ENCODE measurements at places on chromosomes 3 and 15. TPM values are rescaled to one million over a fixed set of nuclear protein-coding genes. Genes with fewer than 3 reads are reported as not detected.

ZBTB20 gene
- total RNA-seq, result 16.6 TPM

GRCh38 chr3:94171954-94172353, 109.1 kb downstream of the NSUN3 start:
- DNase-seq, result no peak

GRCh38 chr3:157094301-157094700, 65.6 kb downstream of the CCNL1 start:
- no peak for DNase-seq

- DNase-seq, result no peak
Measured at GRCh38 chr3:126371096-126371705, 14.0 kb upstream of the KLF15 start.

- DNase-seq, result no peak
Measured at GRCh38 chr15:73940061-73940981, 14.1 kb downstream of the LOXL1 start.

SLC22A13 gene
- 0.22 TPM for total RNA-seq

LAMB2 gene
- 445 TPM for total RNA-seq

DNA sequence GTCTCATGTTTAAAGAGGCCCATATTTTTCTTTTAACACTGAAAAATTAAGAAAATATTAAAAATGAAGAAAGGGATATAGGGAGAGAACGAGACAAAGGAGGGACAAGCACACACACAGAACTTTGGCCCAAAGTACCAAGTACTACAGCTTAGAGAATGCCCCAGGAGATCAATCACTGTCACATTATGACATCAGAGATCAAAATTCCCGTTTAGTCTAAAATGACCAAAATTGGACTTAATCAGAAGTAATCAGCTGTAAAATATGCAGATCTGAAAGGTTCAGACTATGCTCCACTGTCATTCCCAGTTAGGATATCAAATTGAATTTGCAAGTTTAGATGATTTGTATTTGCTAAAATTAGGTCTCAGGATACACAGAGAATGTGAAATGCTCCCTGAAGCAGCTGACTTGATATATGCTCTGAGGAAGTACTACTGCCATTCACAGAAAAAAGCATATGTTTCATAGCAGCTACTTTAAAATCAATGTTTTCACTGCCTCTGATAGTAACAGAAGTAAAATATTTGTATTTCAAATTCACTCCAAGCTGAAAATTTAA, 123.0 kb downstream of the PEAK1 start:
- DNase-seq, result no peak

- peak; percentile 44 for DNase-seq
Measured at GRCh38 chr3:178513546-178514380, 22.5 kb upstream of the KCNMB2 start.

DNA sequence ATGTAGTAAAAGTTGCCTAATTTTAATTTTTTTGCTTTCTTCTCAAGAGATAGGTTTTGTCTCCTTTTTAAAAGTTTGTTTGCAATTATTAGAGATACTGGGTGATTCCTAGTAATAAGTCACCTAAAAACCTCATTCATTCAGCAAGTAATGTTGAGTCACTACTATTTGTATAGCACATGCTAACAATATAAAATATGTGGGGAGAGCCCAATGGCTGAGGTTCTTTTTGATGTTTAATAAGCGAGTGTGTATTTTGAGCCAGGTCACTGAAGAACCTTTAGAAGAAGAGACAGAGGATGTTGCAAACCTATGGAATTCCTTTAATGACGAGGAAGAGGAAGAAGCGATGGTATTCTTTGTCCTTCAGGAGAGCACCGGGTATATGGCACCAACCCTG, 123.7 kb upstream of the CHRM5 start:
- no peak for DNase-seq

- no peak for DNase-seq
Measured at GRCh38 chr15:99399618-99400017, 148.3 kb downstream of the LRRC28 start.

RAB6B gene
- 2.0 TPM for total RNA-seq

GRCh38 chr15:46961795-46962194, 755.5 kb upstream of the SEMA6D start:
- DNase-seq, result peak; percentile 39

SENP8 gene
- 4.2 TPM for total RNA-seq

GTPBP8 gene
- total RNA-seq, result 19.2 TPM

DNA sequence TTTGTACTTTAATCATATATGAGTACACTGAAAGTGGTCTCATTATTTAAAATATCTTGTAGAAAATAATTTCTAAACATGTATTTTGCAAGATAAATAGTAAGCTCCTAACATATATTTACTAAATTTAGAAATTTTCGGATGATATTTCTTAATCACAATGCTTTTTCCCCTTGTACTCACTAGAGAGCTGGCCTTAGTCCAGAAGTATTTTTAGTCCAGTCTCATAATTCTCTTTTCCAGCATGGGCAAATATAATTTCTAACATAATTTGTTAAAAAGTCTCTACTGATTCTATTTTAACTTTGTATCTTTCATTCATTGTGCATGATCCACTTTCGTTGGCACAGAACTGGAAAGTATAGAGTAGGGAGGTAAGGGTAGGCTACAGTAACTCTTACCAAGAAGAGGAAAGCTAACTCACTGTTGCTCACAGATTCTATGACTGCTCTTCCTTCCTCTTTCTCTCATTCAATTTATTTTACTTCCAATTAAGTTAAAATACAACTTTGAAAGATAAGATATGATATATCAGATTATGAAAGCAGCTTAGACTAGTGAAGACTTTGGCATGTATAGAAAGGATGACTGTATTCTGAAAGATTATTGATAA, 39.3 kb downstream of the FGF7 start:
- DNase-seq, result peak; percentile 46

GOLGA6L24 gene
- total RNA-seq, result not detected

CCR1 gene
- total RNA-seq, result 3.1 TPM

- no peak for DNase-seq
Measured at GRCh38 chr15:65529762-65530317, 423 bp upstream of the HACD3 start.

DNA sequence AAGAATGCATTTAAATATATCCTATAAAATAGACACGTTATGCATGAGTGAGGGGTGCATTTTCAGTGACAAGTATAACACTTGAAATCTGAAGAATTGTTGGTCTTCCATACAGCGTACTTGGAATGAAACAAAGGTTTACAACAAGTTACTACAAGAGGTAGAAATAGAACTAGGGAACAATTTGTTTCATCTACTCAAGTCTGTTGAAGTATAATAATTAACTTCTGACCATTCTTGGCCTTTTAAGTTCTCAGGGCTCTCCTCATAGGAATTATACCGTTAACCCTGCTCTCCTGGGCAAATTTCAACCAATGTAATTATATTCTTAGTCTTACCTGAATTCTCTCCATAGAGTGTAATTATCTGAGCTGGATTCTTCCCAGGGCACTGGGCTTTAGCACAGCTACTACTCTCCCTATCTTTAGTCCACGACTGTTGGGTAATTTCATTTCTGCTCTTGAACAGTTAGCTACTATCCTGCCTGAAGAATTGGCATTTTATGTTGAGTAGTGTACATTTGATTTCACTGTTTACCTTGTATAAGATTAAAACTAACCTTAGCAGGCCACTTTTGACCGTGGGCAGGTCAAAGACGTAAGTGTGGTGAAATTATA, 100.6 kb downstream of the UBE2E2 start:
- no peak for DNase-seq

- DNase-seq, result no peak
Measured at GRCh38 chr15:53458736-53459135, 300.7 kb downstream of the WDR72 start.

GRCh38 chr15:39194106-39194830, 386.6 kb upstream of the THBS1 start:
- DNase-seq, result no peak

GRCh38 chr3:11059090-11059798, 66.7 kb downstream of the SLC6A1 start:
- DNase-seq, result peak; percentile 76

GRCh38 chr15:28252831-28253230, 69.1 kb downstream of the HERC2 start:
- DNase-seq, result no peak

GREM1 gene
- 1.3 TPM for total RNA-seq

CSPG5 gene
- total RNA-seq, result 1.4 TPM

GRCh38 chr3:185420762-185421161, 57.8 kb downstream of the MAP3K13 start:
- DNase-seq, result peak; percentile 63
